Activated naive CD4-positive, alpha-beta T cell treated with anti-CD3 and anti-CD28 coated beads, Interleukin-2, amount 50 U/mL, for 16 hours (primary cell): ENCODE measurements at places on chromosomes 3 and 15.

GRCh38 chr3:68207327-68207726 lies 552.9 kb upstream of the SUCLG2 start:
- no peak for DNase-seq

DNA sequence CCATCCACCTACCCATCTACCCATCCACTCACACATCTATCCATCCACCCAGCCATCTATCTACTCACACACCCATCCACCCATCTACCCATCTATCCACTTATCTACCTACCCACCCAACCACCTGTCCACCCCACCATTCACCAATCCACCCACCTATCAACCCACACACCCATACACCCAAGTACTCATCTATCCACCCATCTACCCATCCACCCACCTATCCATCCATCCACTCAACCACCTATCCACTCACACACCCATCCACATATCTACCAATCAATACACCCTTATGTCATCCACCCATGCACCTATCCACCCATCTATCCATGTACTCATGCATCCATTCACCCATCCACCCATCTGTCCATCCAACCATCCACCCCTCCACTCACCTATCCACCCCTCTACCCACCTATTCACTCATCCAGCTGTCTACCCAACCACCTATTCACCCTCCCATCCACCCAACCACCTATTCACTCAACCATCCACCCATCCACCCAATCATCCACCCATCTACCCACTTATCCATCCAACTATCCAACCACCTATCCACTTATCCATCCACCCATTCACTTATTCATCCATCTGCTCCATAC lies 109.8 kb downstream of the CHSY1 start:
- no peak for DNase-seq

DNA sequence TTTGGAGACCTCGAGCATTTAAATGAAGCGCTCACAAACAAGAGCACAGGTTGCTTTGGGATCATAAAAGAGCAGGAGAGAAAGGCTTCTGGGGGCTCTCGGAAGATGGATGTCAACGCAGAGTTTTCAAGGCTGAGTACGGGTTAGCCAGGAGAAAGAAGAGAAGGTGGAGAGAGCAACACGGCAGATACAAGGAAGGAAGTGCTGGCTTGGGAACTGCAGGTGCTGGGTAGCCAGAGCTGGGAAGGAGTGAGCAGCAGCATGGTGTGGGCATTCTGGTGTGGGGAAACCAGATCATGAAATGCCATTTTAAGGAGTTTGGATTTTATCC lies 580 bp upstream of the RUBCN start:
- no peak for DNase-seq

GRCh38 chr3:187261541-187261969 lies 30.0 kb downstream of the MASP1 start:
- no peak for DNase-seq

DNA sequence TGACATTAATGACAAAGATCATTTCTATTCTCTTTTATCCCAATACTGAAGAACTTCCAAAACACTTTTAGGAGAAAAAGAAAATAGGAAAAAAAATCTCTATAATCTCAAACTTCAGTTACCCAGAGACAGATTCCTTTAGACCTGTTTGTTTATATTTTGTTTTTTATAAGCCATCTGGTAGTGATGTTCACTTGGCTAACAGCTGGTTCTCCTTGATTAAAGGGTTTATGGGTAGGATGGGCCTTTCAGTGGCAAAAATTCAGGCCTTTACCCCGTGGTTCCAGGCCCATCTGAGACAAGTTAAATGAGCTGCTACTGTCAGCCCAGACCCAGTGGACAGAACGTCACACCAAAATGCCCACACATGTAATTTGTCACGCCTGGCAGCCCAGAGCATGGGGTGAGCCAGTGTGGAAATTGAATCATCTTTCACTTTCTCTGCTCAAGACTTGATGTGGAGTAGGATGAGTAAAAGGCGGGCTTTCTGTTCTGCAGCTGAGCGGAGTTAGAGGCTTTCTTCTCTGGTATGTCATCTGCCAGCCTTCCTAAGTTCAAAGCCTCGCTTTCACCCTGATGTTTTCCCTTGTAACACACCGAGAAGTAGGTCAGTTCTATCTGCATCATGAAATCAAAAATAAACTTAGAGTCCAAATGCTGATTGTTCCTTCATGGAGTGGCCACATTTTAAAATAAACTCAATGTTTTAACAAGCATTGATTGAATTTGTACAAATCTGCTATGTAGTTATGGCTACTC lies 62.5 kb upstream of the SKOR1 start:
- peak; percentile 72 for DNase-seq

DNA sequence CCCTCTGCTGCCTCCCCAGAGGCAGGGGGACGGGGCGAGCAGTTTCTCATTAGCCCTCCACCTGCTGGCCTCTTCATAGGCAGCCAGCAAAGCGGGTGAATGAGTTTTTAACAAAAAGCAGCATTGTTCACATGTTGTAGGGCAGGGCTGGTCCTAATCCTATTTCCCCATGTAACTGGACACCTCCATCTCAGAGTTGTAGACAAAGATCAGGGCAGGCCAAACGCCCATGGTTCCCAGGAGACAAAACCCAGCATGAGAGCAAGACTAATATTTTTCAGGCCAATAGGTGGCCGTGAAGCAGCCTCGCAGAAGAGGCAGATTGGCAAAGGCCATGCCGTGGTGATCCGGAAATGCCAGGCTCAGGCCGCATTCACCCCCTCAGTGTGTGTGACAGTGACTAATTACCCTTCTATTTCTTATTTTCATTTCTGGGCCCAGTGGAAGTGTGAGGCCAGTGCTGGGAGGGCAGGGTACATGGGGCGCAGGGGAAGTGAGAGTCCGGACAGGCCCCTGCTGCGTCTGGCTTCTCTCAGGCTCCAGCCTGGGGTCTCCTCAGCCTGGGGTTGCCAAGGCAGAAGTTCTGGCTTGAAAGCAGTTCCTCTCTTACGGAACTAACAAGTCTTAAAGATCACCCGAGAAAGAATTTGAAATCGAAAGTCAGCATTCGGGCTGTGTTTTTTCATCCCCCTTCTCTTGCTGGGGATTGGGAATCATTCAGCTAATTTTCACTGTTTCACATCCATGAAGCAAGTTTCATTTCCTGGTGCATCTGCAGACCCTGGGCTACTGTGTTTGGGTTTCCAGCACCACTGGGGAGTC lies 64.8 kb downstream of the BOC start:
- DNase-seq = no peak

DNA sequence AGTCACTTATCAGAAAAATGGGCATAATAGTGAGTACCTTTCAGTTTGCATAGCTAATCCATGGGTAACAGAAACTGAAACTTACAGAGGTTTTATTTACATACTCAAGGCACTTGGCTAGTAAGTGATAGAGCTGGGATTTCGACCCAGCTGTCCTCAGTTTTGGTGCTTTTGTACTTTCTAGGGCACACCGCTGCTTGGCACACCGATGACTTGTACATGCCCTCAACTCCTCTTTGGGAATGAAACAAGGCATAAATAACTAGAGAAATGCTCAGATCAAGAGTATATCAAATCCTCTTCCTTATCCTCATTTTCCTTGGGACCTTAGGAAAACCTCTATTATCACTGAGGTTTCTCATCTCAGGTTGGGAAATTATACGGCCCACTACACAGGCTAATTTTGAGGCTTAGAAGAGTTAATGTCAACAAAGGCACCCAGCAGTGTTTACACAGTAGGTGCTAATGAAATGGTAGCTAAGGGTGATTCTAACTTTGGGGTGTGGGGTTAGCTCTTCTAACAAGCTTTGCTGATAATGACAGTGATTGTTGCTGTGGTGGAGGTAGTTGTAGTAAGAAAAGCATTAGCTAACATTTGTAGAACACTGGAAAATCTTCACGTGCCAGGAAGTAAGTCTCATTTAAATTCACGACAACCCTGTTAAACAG lies 20.3 kb upstream of the DGKG start:
- DNase-seq = no peak

- no peak for DNase-seq
Observed at GRCh38 chr15:55796321-55796965, 53.5 kb upstream of the PRTG start.

DNA sequence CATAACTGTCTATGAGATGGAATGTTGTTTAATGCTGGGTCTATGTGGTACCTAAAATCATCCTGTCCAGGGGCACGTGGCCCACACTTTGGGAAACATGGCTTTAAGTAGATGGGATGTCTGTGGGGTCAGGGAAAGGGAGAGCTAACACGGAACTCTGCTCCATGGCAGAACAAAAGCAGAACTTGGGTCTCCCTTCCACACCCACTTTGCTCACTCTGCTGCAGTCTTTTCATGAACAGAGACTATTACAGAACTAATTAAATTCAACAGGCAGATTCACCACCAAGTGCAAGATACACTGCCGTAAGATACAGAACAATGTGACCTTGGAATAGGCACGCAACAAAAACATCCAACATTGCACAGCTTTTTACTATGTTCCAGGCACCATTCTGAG lies 28.2 kb downstream of the POPDC2 start:
- DNase-seq = no peak

DNA sequence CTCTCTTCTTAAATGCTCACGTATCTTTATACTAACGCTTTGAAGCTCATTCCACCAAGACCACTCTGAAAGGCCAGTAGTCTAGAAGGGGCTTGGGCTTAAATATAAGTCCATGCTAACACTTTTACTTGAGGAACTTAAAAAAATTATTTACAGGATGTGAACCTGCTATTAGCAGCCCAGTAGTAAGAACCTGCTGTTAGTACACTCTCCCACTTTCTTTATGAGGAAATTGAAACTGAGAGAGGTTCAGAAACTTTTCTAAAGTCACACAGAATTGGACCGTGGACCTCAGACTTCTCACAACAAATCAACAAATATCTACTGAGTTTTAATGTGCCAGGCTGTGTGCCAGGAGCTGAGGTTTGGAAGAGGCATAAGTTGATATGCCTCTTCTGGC lies 53.4 kb downstream of the SYNPR start:
- no peak for DNase-seq
